ENCODE measurements at places on chromosomes 7 and 10.

- DNase-seq: peak; percentile 34
Observed at GRCh38 chr10:132961787-132962622, 19.6 kb upstream of the CFAP46 start.

DNA sequence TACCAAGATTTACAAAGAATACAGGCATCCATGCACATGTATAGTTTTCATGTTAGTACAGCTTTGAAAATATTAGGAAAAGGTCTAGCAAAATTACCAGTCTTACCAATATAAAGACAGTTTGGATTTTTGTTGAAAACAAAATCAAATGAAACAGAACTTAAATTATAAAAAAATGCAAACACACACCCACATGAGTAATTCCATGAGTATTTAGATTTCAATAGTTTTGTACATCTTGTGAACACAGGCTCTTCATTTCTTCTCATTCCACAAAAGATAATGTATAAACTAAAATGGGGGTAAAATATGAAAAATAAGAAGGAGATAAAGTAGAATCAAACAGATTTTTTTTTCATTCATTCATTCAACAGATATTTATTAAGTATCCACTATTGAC is 682.2 kb upstream of the ANKRD30A start:
- no peak for DNase-seq

DNA sequence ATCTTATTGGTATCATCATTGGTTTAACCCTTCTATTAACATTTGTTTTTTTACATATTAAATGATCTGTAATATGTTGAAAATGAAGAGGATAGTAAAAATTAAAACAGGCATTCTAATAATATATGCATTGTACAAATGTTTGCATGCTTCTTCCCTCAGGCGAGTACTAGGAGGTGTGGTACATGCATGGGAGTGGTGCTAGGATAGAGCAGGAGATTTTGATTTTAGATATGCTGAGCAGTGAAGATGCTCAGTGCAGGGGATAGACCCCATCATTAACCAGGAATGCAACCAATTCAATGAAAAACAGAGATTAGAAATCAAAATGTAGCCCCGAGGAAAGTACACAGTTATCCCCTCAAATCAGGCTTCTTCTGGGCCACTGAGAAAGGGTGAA is 916.4 kb downstream of the LRMDA start:
- no peak for DNase-seq

GRCh38 chr10:71631007-71631861 is 88.3 kb downstream of the C10orf105 start:
- no peak for DNase-seq

- no peak for DNase-seq
Observed at GRCh38 chr7:11732207-11732606, 99.8 kb downstream of the THSD7A start.

- no peak for DNase-seq
Observed at GRCh38 chr10:124468624-124469023, 7.0 kb downstream of the LHPP start.

- DNase-seq: no peak
Observed at GRCh38 chr7:123994449-123994848, 38.4 kb downstream of the TMEM229A start.

DNA sequence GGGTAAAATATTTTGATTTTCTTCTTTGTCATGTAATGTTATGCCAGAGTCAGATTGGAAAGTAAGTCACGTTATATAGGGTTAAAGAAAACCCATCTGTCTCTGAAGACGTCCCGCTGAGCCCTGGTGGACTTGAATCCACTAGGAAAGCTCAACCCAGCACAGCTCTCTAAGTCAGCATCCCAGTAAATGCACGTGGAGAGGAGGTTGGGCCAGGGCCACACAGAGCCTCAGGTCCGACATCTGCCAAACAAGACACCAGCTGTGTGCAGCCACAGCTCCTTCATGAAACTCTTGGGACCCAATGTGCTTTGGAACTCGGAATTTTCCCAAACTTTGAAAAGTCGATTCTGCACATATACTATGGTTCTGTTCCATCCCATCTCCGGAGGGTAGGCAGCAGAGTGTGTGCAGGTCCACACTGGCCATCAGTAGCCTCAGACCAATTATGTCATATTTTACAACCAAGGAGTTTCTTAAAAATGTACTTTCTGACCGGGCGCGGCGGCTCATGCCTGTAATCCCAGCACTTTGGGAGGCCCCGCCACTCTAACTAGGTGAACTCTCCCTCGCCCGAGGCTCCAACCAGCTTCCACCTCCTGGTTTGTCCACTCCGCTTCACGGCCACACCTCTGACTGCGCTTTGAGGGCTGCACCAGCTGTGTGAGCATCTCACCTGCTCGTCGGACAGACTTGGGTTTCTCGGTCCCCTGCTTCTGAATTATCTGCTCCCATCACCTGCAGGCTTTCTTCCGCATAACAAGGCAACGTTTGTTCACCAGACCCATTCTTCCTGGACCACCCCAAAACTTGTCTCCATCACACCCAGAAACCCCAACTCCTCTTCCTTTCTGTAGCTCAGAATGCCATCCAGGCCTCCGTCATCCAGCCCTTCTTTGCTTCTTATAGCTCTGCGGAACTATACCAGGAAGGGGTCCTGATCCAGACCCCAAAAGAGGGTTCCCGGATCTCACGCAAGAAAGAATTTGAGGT is 29.7 kb upstream of the DNAJB6 start:
- no peak for DNase-seq

GRCh38 chr10:10727812-10728211 is 289.9 kb upstream of the CELF2 start:
- DNase-seq: no peak

DNA sequence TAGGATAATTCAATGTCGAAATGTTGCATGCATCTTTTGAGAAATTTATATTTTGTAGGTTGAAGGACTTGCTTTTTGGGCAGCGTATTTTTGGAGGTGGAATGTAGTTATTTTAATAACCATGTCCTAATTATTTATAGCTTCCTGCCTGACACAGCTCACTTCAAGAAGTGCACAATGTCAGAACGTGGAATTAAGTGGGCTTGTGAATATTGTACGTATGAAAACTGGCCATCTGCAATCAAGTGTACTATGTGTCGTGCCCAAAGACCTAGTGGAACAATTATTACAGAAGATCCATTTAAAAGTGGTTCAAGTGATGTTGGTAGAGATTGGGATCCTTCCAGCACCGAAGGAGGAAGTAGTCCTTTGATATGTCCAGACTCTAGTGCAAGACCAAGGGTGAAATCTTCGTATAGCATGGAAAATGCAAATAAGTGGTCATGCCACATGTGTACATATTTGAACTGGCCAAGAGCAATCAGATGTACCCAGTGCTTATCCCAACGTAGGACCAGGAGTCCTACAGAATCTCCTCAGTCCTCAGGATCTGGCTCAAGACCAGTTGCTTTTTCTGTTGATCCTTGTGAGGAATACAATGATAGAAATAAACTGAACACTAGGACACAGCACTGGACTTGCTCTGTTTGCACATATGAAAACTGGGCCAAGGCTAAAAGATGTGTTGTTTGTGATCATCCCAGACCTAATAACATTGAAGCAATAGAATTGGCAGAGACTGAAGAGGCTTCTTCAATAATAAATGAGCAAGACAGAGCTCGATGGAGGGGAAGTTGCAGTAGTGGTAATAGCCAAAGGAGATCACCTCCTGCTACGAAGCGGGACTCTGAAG is 620 bp downstream of the ZRANB1 start:
- DNase-seq: no peak

GRCh38 chr7:115024276-115024675 is 102.4 kb downstream of the MDFIC start:
- DNase-seq: no peak

- no peak for DNase-seq
Observed at GRCh38 chr10:123808286-123808685, 83.3 kb downstream of the CPXM2 start.

- no peak for DNase-seq
Observed at GRCh38 chr10:88037623-88038022, 174.2 kb downstream of the PTEN start.

DNA sequence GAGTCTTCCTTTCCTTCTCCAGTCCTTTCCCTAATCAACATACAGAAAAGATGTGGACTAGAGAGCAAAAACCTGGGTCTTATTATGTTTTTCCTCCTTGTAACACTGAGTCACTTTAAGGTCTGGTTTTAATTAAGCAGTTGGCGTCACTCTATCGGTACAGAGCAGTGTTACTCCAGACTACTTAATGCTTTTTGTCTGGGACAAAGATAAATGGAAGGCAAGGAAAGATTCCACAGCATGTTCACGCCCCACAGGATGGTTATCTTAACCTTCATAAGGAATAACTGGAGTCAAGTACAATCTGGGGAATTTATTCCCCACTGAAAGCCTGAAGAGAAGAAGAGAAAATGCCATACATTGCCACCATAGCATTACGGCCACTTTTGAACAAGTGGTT is 145.7 kb downstream of the ELAPOR2 start:
- DNase-seq: peak; percentile 45

- no peak for DNase-seq
Observed at GRCh38 chr10:59688921-59689351, 20.7 kb downstream of the SLC16A9 start.

- no peak for DNase-seq
Observed at GRCh38 chr10:69685802-69686585, 55.9 kb downstream of the FAM241B start.

DNA sequence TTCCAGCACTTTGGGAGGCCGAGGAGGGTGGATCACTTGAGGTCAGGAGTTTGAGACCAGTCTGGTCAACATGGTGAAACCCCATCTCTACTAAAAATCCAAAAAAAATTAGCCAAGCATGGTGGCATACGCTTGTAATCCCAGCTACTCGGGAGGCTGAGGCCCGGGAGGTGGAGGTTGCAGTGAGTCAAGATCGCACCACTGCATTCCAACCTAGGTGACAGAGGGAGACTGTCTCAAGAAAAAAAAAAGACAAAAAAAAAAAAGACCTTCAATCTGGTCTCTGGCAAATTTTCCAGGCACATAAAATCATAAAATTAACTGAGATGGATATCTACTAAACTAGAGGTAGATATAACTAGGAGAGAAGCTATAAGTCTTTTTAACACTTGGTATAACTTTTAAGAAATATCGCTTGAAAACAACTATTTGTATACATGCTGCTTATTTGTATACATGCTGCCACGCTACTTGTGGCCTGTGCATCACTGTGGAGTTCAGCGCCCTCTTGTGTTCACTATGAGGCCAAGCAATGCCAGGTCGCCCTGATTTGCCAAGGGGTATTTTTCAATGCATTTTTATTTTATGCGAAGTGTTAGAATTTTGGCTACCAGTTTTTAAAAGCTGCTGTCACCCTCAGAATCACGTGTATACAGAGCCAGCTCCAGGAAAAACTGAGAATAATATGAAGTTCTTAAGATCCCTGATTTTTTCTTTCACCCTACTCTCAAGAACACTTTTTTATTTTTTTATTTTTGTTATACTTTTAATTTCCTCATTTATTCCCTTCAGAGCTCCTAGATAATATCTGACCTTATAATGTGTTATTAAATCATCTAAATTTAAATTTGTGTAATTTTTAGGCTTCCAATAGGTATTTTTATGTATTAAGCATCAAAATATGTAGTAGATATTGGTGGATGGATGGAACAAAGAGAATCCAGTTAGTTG is 26.7 kb downstream of the CYCS start:
- peak; percentile 74 for DNase-seq

- no peak for DNase-seq
Observed at GRCh38 chr7:20199015-20199737, 18.0 kb downstream of the MACC1 start.

DNA sequence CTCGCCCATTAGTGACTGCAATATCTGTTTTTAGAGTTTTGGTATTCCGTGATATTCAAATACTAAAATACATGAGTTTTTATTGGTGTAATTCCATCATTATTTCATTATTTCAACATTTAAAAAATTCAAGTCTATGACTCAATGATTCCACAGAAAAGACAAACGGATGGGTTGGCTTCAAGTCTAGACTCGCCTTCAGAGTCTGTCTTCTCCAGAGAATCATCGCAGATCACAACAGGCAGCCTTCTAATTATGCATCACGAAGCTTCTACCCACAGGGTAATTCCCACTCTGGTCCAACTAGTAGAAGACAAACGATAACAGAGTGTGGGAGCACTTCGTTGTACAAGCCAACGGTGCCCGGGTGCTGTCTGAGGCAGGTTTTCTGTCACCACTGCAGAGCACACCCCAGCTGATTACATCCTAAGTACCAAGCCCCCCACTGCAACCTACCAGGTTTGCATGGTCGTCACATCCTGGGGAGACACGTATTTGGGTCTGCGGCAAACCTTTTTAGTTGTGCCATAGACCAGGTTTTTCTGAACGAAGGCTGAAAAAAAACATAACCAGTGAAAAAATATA is 28.9 kb downstream of the PARP12 start:
- no peak for DNase-seq

DNA sequence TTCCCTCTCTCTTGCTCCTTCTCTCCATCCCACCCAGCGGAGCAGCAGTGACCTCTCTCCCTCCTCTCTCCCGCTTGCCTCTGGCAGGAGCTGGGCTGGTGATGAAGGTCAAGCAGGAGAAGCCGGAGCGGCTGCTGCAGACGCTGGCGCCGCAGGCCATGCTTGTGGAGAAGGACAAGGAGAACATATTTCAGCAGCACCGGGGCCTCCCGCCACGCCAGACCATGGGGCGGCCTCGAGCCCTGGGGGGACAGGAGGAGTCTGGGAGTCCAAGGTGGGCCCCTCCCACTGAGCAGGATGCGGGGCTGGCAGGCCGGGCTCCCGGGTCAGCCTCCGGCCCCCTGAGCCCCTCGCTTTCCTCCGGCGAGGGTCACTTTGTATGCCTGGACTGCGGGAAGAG is 17.3 kb downstream of the ZNF775 start:
- DNase-seq: no peak

- DNase-seq: no peak
Observed at GRCh38 chr7:14385074-14385473, 395.6 kb upstream of the ETV1 start.

DNA sequence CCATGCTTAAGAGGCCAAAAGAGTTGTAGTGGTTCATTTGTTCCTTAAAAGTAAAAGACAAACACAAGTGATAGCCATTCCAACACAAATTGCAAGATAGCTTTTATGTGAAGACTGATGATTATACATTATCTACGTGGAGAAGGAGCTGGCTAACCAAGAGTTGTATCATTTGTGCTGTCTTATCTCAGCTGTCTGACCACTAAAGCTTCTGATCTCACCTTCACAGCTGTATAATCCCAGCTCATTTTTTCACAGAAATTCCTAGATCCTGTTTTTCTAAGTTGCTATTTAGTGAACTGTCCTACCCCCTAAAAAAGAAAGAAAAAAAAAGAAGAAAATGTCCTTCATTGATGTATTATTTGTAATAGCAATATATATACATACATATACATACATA is 9.8 kb downstream of the USP6NL start:
- no peak for DNase-seq

DNA sequence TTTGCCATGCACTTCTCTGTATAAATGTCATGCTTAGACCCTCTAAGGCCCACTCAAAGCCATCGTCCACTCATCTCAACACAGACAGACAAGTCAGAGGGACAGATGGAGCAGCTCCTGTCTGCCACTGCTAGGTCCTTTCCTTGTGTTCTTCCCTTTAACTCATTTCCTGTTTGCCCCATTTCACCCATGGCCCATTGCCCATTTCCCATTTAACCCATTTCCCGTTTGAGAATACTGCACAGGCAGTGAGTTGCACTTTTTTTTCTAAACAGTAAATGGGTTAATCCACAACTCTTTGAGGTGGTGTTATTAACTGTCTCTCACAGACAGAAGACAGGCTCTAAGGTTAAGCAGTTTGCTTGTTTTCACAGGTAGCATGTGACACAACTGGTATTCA is 179.3 kb downstream of the NPSR1 start:
- no peak for DNase-seq
